ENCODE measurements at places on chromosomes 7 and 10.

DNA sequence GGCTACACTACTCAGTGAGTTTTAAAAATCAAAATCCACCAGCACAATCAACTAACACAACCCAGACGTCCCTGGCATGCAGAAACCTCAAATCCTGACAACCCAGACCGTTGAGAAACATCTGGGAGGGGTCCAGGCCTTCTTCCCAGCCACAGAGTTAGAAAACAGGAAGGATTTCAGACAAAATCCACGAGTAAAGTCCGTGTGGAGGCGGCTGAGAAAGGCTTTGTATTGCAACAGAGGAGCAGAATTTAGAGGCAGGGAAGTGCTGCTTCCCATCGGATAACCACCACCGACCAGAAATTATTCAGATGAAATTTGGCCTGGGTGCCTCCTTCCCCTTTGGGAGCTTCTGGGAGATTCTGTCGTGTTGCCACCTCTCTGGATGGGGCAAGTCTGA is 61.5 kb downstream of the TNS3 start:
- no peak for ATAC-seq

DNA sequence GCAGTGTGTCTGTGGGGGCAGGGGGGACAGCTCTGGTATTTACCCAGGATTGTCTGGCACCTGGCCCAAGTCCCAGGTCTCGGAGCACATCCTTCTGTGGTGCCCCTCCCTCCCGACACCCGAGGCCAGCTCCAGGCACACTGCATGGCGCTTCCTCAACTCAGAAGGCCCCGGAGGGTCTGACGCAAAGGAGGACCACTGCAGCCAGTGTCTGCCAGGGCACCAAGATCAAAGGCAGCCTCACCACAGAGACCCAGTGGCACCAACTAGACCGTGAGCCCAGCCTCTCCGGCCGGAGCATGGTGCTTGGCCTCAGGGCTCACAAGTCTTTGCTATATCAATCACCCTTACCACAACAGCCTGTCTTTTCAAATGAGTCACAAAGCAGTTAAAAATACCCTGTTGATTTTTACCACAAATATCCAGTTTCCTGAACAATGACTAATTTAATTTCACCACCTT is 99.3 kb upstream of the DDC start:
- peak; percentile 96 for ATAC-seq

DNA sequence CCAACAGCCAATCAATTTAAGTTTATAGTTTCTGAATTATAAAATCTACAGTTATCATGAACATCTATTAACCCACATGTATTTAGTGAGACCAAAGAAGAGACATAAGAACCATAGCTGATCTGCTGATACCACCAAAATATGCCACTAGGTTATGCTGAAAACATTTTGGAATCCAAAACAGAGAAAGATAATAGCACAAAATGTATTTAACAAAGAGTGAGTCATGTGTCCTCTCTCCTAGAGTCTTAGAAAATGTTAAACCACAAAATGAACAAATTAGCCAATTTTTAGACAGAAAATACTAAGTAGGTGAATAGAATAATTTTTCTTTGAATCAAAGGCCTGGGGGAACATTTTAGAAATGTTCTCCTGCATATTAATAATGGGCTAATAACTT is 527.5 kb downstream of the GPAM start:
- no peak for ATAC-seq

DNA sequence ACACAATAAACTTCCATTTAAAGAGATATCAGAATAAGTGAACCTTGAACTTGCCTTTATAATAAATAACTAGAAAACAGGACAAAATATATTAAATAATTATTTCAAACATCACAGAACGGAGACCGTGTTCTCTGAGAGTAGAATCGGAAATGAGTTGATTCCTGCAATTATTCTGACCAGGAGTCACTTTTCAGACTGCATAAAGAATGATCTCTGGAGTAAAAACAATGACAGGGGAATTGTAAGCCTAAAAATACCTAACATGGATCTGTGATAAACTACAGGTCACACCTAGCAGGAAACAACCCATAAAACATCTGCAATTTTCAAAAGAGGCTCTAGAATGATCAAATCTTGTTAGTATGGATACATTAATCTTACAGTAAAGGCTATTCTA is 577.5 kb upstream of the SORCS1 start:
- no peak for ATAC-seq

DNA sequence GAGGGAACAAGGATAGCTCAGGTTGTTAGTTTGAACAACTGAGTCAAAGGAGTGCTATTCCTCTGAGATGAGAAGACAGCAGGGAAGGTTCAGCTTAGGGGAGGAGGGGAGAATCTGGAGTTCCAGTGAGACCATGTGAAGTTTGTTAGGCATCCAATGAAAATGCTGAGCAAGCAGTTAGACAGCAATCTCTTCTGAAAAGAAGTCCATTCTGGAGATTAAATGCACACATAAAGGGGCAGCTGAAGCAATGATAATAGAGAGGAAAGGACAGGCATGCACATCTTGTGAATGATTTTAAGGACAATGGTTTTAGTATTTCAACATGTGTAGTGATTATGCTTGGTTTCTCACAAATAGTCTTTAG is 89.7 kb upstream of the GHITM start:
- no peak for ATAC-seq

DNA sequence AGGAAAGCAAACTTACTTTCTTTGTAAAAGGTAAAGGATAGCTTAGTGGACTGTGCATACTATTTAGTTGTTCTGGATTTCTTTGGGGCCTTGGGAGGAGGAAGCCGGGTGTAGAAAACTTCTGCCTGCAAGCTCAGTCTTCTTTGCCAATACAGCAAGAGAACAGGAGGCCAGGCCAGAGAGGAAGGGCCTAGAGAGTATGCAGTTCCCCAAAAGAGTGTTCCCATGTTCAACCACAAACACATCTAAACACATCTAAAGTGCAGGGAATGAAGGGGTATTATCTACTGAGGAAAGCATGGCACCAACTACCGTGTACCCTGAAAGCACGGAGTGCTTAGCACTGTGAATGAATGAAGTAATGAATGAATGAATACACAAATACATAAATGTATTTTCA is 11.0 kb downstream of the KIAA1217 start:
- no peak for ATAC-seq

DNA sequence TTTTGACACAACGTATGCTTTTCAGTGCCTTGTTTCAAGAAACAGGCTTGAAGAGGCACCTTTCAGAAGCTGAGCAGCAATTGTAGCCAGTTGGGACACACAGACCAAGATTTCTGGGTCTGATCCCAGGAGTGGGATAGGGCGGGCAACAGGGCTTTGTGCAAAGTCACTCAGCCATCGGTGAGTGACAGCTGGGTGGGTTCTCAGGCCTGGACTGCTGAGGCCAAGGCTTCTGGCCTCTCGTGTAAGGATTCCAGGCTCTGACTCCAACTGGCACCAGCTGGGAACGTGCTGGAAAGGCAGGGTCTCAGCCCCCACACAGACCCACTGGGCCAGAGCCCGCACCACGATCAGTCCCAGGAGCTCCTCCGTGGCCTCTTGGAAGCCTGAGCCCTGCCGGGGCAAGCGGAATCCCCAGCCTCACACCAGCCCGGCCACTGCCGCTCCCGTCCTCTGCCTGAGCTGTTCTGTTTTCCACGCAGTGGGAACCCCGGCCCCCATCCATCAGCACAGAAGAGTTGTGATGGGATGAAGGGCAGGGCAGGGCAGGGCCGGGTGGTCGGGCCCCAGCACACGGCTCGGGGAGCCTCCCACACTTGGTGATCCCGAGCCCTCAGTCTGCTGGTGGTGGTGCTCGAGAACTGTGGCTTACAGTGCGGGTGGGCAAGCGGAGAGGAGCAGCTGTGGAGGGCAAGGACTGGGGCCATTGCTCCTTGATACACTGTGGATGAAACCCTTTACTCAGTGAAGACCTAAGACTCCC is 46.8 kb downstream of the VIPR2 start:
- no peak for ATAC-seq

DNA sequence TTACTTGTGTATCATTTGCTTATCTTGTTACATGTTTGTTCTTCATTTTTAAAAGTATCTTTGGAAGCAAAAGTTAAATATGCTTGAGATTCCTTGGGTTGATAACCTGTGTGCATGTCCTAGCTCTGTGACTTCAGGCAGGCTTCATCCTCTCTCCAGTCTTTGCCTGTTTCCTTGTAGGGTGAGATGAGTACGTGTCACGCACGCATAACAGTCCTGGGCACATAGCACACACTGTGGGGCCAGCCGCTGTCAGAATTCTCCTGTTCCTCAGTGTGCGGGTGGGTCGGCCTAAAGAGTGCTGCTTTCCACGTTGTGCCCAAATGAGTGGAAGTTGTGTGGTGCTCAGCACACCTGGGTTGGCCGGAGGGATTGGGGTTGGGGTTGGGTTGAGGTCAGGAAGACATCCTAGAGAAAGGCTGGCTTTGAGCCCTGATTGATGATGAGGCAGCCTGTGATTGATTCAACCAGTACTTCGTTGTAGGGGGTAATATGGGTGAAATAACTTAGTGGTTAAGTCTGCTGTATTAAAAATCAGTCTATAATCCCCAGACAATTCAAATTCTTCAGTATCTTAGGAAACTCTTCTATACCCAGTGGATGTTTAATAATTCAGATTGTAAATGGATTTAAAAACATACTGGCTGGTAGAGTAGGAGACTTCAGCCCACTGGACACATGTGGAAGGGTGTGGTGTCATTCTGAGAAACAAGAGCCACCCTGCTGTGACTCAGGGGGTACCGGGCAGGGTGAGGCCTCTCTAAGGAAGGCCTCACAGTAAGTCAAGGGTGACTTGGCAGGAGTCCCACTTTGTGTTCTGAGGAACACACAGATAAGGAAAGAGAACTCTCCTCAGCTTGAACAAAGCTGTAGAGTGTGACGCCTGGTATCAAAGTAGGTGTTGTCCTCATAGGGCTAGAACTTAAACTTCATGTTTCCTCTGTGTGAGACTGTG is 54.8 kb downstream of the DAGLB start:
- ATAC-seq: peak; percentile 96

- ATAC-seq: peak; percentile 19
Observed at GRCh38 chr10:103479135-103479534, at the start of gene CALHM3. Gene CALHM3 (minus strand): TSS chr10:103479240. CDS start chr10:103479032, 208 bp downstream.

DNA sequence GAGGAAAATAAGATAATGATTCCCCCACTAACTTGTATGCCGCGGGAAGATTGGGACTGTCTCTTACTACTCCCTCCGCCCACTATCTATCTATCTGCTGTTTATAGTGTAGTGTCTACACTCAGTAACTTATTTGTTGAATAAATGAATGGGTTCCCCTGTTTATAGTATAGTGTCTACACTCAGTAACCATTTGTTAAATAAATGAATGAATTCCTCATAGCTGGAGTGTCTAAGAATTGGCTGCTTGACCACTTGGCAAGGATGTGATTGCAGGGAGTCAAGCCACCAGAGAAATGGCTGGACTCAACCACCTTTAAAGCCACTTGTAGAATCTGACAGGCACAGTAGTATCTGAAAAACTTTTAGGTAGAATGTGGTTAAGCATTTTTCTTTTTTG is 147.1 kb downstream of the TRIL start:
- ATAC-seq: no peak

GRCh38 chr10:119671381-119671780 is 20.2 kb downstream of the BAG3 start:
- no peak for ATAC-seq

DNA sequence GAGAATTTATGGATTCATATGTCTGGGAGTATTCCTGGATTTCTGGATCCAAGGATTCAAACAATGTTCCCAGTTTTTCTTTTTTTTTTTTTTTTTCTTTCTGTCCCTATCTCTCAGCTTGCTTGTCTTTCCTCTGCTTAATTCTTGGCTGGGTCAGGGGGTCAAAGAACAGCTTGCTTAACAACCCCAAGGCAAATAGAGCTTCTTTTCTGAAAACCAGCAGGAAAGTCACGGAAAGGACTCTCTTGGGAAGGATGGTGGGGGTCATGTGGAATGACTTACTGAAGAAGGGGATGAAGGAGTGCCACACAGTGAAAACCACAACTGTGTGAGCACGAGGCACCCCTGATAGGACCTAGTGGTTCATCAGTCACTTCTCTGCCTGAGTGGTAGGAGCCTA is 36.1 kb downstream of the GRK5 start:
- ATAC-seq: no peak

DNA sequence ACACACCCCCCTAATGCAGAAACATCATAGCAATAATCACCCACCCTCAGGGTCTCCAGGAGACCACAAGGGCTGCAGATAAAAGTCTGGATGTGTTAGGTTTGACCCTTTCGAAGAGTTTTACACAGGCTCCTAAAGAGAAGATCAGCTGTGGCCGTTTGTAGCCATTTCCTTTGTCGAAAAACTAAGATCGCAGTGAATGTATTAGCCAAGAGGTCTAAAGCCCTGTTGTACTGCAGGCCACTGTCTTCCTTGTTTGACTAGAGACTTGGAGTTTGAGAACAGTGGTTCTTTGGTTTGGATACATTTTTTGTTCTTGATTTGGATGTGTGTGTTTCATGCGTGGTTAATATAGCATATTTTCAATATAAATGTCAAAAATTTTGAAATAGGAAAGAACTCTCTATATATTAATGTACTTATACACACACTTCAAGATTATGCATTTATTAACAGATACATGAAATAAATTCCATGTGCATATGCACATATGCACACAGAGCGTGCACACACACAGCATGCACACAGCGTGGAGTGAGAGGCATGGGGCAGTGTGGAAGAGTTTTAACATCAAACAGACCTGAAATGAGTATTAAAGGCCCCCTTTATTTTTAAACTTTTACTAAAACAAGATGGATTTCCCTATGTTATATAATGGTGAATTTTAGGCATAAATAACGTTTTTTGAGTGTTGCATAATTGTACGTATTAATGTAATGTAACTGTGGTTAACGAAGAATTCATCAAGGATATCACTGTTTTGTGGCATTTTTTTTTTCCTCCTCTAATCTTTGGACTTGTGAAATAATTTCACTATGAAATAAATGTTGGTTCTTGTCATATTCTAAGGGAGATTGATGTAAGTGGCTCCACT is 2.2 kb downstream of the IKZF1 start:
- ATAC-seq: no peak

DNA sequence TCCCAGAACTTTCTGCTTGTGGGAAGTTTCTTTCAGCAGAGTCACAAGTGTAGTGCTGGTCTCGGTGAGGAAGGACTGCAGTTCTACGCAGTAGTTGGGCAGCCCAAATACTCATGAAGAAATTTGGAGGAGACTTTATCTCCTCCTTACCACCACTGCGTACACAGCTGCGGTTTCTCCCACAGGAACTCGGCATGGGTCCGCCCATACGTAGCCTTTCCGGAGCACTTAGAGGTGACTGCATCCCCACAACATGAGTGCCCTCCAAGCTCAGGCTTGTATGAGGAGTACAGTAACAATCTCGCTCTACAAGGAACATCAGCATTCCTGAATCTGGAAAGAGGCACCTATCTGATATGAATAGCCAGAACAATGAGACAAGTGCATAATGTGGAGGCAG is 549.2 kb upstream of the SEMA3D start:
- no peak for ATAC-seq

GRCh38 chr7:33770576-33770975 is 134.8 kb upstream of the BMPER start:
- no peak for ATAC-seq

All from motor neuron (in vitro differentiated cells).